Stimulated activated CD4-positive, alpha-beta T cell treated with anti-CD3 and anti-CD28 coated beads, Interleukin-15, amount 100 ng/mL, for 1 hour (primary cell): ENCODE measurements at places on chromosomes 3 and 15.
A peak's percentile ranks its signal among the peaks of the same experiment; 100 is the strongest.

- DNase-seq = no peak
Measured at GRCh38 chr15:91110407-91110806, 10.3 kb downstream of the SV2B start.

GRCh38 chr3:70947579-70947978 lies 635.1 kb upstream of the MDFIC2 start:
- no peak for DNase-seq

GRCh38 chr3:74273555-74274402 lies 340.7 kb downstream of the CNTN3 start:
- DNase-seq = no peak

DNA sequence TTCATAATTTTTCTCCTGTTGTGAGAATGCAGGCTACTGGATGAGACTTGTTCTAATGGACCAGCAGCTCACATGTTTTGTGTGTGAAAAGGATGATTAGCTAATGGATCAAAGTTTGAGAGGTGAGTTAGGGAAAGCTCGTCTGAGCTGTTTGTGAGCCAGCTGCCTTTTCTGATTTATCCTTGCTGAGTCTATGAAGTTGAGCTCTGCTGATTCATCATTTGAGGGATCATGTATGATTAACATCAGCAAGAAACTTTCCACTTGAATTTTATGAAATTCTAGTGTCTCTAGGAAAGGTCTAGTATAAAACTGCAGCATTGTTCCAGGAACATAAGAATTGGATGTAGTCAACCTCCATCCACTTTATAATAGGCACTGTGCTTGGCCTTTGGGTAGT lies 698.7 kb downstream of the NTRK3 start:
- no peak for DNase-seq

- no peak for DNase-seq
Measured at GRCh38 chr3:58135712-58136543, 74.8 kb downstream of the DNASE1L3 start.

GRCh38 chr15:65069179-65069578 lies 1.4 kb upstream of the RASL12 start:
- DNase-seq = no peak

DNA sequence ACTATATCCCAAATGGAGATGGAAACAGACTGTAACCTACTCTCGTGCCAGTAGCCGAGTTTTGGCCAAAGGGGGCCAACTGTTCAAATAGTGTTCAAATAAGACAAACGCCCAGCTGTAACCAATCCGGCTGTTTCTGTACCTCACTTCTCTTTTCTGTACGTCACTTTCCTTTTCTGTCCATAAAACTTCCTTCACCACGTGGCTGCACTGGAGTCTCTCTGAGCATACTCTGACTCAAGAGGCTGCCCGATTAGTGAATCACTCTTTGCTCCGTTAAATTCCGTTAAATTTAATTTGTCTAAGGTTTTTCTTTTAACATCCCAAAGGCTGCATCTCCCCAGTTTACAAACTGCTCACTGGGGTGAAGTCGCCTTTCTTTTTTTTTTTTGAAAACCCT lies 219.2 kb upstream of the P2RY1 start:
- no peak for DNase-seq

GRCh38 chr15:43095243-43095642 lies 10.6 kb downstream of the UBR1 start:
- no peak for DNase-seq

DNA sequence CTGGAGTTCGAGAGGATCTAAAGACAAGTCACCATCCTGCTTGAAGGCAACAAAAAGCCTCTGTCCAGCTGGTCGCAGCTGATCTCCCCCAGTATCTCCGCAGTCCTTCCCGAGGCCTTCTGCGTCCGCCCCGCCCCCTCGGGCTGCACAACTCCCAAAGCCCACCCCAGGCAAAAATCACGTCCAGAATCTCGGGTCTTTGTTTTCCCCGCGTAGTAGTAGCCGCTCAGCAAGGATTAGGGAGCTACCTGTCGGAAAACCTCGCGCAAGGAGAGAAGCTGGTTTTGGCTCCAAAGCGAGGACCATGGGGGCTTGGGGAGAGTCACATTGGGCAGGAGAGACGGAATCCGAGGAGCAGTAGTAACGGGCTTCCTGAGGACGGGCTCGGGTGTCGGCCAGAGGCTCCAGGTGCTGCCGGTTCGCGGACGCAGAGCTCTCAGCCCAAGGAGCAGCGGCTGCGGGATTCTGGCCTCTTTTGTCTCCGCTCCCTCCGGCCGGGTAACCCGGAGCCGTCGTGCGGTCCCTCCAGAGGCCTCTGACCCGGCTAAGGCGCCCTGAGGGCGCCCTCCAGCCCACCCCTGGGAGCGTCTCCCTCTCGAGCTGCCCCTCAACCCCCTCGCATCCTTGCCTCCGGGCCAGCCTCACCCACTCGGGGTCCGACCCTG lies 401 bp downstream of the ZSCAN29 start:
- peak; percentile 6 for DNase-seq

DNA sequence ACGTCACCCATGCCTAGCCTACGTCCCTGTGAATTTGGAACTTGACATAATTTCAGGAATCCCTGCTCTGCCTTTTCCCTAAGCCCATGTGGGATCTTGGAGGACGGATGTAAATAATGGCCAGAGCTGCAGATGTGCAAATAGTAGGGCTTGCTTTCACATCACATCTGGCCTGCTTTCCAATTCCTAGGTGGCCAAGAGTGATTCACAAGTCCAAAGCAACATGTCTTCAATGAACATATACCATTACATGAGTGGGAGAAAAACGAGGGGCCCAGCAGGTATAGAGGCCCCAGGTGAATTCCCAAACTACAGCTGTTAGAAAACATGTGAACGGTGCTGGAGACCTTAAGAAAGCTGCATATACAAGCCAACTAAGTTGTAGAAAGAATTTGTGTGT lies 214.6 kb downstream of the MAGI1 start:
- no peak for DNase-seq

- DNase-seq = no peak
Measured at GRCh38 chr15:59794229-59794886, 105.2 kb upstream of the BNIP2 start.

DNA sequence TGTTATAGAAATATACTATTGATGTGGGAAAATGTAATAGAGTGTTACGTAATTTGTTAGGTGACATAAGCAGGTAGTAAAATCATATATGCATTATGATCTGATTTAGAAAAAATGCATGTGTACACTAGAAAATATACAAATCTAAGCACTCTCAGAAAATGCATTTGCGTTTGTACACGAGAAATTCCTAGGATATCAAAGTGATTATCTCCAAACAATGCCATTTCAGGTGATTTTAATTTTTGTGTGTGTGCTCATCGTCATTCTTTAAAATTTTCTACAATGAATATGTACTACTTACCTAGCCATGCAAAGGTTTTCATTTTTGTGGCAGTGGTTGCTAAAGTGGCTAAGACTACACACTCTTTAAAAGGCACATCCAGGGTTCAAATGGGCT lies 140.8 kb upstream of the RAD18 start:
- DNase-seq = no peak

- no peak for DNase-seq
Measured at GRCh38 chr15:93298901-93299300, 209.9 kb upstream of the RGMA start.

DNA sequence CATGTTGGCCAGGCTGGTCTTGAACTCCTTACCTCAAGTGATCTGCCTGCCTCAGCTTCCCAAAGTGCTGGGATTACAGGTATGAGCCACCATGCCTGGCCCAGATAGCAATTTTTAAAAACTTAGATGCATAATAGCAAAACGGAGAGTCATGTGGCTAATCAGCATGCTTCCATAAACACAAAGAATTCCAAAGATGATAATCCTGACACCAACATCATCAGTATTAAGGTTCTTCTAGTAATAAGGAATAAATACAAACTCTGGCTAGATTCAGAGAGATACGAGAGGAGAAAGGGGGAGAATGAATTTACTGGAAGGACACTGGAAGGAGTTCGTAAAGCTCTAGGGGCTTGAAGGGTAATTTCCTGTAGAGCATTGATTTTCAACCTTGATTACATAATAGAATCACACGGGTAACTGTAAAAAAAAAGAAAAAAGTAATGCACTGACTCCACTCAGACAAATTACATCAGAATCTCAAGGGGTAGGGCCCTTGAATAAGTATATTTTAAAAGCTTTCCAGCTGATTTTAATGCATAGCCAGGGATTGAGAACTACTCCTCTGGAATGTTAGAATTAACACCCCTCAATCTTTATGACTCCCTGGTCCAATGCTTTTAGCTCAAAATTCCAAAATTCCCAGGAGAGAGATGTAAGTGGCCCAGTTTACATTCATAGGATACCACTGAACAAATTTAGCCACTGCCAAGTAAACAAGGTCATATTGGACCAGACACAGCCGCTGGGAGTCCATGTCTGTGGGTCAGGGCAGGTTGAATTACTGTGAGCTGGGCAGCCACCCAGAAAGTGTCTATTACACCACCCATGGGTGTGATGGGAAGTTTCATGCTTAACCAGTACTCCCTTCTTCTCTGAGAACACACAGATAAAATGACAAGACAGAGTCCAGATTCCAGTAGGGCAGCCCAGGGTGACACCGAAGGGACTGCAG lies 243.9 kb downstream of the TBL1XR1 start:
- no peak for DNase-seq

DNA sequence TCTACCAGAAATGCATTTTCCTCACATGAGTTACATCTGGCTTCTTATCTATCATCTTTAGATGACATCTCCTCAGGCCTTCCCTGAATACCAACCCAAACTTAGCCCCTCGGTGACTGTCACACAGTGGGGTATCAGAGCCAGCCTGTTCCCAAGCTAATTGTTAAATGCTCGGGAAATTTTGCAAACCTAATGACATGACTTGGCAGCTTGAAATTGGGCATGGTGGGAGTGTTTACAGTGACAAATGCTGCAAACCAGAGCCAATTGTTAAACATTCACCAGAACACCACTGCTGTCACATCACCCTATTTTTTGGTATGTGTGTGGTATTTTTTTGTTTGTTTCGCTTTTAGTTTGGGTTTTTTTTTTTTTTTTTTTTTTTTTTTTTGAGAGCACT lies 130.8 kb downstream of the HCN4 start:
- DNase-seq = no peak

GRCh38 chr3:188152660-188153436 lies 1.1 kb upstream of the LPP start:
- DNase-seq = no peak

- no peak for DNase-seq
Measured at GRCh38 chr3:142837526-142837925, 51.4 kb downstream of the PCOLCE2 start.

DNA sequence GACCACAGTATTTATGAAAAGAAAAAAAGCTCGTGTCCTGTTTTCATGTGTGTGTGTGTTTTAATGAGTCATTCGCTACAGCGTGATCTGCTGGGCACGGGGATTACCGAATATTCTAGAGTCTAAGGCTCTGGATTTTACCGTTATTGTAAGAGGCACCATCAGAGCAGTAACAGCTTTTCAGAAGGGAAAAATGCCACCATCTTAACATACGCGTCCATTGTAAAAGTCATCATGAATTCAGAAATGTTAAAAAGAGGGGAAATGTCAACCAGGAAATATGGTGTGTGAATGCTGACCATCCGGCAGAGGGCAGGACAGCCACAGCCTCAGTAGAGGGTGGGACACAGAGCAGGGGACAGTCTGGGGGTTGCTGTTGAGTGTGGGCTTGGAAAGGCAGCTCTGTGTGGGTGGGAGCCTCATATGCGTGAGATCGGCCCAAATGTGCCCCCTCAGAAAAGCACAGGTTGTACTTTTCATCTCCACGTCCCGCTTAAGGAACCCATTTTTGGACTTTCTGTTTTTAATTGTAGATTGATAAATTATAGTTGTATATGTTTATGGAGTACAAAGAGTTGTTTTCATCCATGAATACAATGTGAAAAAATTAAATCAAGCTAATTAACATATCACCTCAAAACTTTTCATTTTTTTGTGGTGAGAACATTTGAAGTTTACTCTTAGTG lies 69.6 kb downstream of the ASB7 start:
- DNase-seq = no peak

GRCh38 chr15:62649793-62650420 lies 392.6 kb upstream of the TPM1 start:
- DNase-seq = no peak

GRCh38 chr15:44780608-44781007 lies 44.3 kb downstream of the TRIM69 start:
- DNase-seq = no peak

DNA sequence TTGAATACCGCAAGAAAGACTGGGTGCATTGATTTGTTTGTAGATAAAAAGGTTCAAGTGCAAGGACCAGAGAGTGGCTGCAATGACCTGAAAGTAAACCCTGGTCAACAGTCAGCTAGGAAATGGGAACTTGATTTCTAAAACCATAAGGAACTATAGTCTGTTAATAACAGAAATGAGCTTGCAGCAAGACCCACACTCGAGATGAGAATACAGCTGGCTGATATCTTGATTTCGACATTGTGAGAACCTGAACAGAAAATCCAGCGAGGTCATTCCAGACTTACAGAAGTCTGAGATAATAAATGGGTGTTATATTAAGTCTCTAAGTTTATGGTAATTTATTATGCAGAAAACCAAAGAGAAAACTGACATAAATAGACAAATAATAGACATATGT lies 177.3 kb downstream of the NFKBIZ start:
- DNase-seq = no peak

GRCh38 chr3:59064276-59064675 lies 14.5 kb upstream of the CFAP20DC start:
- DNase-seq = no peak

- no peak for DNase-seq
Measured at GRCh38 chr15:85741662-85742061, 53.1 kb downstream of the KLHL25 start.

- no peak for DNase-seq
Measured at GRCh38 chr3:27392950-27393679, 23.9 kb upstream of the NEK10 start.
